Peyer's patch (tissue), 4 donors: ENCODE measurements at places on chromosomes 12 and 14. TPM values are rescaled to one million over a fixed set of nuclear protein-coding genes. Genes with fewer than 3 reads are reported as not detected.

Gene FLVCR2
- 130 TPM for total RNA-seq

Gene TMEM119
- 2.1 TPM for total RNA-seq

Gene CCDC196
- not detected for total RNA-seq

Gene CFAP251
- 0.67 TPM for total RNA-seq

Gene SDR9C7
- total RNA-seq: not detected

Gene TAOK3
- 111 TPM for total RNA-seq

Gene FGF23
- total RNA-seq: not detected

Gene PLXNC1
- 6.4 TPM for total RNA-seq

Gene RNASE2
- total RNA-seq: not detected

Gene LIN7A
- 23.1 TPM for total RNA-seq

Gene SLC7A7
- total RNA-seq: 787 TPM

GRCh38 chr12:80053051-80053790, 46.1 kb upstream of the OTOGL start:
- H3K4me3 ChIP-seq: no peak overlapping the region
- H3K27ac ChIP-seq: peak overlapping the region; percentile 55
- no peaks in the 10 kb centered on the region for H3K36me3 ChIP-seq
- H3K4me1 ChIP-seq: no peaks in the 10 kb centered on the region

- H3K4me3 ChIP-seq: no peak overlapping the region
- H3K27me3 ChIP-seq: no peaks in the 10 kb centered on the region
- no peak overlapping the region for H3K27ac ChIP-seq
- no peaks in the 10 kb centered on the region for H3K4me1 ChIP-seq
- DNase-seq: no peak
- no peaks in the 10 kb centered on the region for H3K36me3 ChIP-seq
These were observed 64.0 kb downstream of the AKAP6 start for GRCh38 chr14:32393119-32393518.

DNA sequence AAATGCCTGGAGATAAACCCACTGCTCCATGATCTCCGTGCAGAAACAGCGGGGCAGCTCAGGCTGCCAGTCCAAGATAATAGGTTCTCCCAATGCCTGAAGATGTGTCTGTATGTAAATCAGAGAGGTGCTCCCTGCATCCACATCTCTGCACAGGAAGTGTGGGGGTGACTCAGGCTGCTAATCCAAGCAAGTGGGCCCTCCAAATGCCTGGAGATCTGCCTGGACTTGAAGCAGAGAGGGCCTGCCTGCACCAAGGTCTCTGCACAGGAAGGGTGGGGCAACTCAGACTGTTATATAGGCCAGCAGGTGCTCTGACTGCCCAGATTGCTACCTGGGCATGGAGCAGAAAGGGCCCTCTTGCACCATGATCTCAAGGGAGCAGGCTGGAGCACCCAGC, 504.7 kb downstream of the LRFN5 start:
- no peaks in the 10 kb centered on the region for H3K27me3 ChIP-seq
- DNase-seq: no peak
- H3K36me3 ChIP-seq: no peaks in the 10 kb centered on the region

DNA sequence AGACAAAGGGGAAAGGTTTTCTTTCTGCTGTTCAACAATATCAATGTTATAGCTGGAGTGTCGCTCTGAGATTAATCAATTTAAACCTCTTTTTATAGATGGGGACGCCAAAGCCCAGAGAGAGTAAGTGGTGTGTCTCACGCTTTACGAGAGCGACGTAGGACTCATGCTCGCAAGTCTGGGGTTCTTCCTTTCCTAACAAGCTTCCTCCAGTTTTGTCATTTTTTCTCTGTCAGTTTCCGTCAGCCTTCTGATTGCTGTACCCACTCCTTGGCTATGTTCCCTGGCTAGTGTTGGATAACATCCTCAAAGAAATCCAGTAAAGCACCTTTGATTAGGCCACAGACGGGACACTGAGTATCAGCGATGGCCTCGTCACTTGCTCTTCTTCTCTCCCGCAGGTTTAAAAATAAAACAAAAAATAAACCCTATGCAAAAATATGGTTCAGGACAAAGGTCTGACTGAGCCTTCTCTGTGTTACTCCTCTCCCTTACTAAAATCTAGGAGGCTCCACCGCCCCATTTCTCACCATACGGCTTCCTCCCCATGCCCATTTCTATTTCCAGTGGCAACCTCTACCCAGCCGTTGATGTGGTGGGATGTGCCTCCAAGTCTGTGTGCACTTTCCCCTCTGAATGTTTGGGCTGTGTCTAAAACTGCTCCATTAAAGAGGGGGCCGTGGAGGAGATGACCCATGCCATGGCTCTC, 172.7 kb upstream of the PARP11 start:
- DNase-seq: no peak
- no peaks in the 10 kb centered on the region for H3K4me1 ChIP-seq
- H3K36me3 ChIP-seq: no peaks in the 10 kb centered on the region
- no peak overlapping the region for H3K27ac ChIP-seq
- H3K27me3 ChIP-seq: no peaks in the 10 kb centered on the region

DNA sequence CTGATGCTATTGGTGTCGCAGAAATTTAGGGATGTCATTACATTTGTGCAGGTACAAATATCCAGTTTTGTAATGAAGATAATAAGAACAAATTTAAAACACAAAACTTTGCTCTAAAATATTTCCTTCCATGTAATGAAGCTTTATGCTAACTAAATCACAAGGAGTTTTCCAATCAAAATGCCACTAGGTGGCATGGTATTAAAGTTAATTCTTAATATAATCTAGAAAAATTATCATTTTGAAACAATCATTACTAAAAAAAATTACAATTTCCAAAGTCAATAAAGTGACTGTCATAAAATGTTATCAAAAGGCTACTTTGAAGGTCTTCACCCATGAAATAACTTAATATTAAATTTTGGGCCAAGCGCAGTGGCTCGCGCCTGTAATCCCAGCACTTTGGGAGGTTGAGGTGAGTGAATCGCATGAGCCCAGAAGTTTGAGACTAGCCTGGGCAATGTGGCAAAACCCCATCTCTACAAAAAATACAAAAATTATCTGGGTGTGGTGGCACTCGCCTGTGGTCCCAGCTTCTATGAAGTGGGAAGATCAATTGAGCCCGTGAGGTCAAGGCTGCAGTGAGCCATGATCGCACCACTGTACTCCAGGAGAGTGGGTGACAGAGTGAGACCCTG, 77.4 kb downstream of the KIF21A start:
- no peak overlapping the region for H3K4me3 ChIP-seq
- no peak overlapping the region for H3K27ac ChIP-seq
- DNase-seq: no peak
- H3K27me3 ChIP-seq: no peaks in the 10 kb centered on the region
- H3K4me1 ChIP-seq: no peaks in the 10 kb centered on the region

GRCh38 chr12:48815126-48816110, 2.9 kb upstream of the CACNB3 start:
- H3K27me3 ChIP-seq: no peaks in the 10 kb centered on the region
- H3K4me1 ChIP-seq: peaks cover 5% of the 10 kb centered on the region
- H3K4me3 ChIP-seq: peak overlapping the region; percentile 85
- H3K27ac ChIP-seq: peak overlapping the region; percentile 77

DNA sequence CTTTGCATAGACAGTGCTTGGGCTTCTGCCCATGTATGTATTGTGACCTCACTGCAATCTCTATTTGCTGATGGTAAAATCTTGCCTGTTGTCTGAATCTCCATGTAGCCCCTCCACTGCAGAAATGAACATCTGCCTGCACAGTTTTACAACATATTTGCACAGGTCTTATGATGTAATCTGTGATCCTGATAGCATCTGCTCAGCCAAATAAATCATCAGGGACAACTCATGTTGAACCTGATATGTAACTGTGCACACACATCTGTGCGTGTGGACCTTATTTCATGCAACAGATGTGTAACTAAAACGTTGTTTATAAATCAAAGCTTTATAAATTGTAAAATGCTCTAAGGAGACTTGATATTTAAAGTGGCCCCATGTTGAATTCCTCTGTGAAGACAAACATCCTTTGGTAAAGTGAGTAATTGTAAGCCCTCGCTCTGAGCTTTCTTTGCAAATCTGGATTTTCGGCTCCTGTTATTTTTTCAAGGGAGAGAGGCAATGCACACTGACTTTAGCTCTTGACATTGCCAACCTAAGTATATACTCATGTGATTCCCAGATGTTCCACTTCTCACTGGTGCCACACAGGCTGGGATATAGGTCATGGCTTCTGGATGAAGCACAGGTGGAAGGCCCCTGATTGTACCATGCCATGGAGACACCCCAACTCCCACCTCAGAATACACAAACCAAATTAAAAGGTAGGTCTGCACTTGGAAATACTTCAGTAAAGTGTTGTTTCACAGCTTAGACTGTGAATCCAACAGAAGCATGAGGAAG, 371.3 kb downstream of the GRIN2B start:
- no peaks in the 10 kb centered on the region for H3K36me3 ChIP-seq
- no peak overlapping the region for H3K4me3 ChIP-seq
- no peaks in the 10 kb centered on the region for H3K4me1 ChIP-seq
- no peak for DNase-seq

GRCh38 chr12:92988622-92989130, 59.6 kb upstream of the EEA1 start:
- no peaks in the 10 kb centered on the region for H3K27me3 ChIP-seq
- no peaks in the 10 kb centered on the region for H3K36me3 ChIP-seq
- no peak overlapping the region for H3K27ac ChIP-seq
- DNase-seq: no peak
- peaks cover 7% of the 10 kb centered on the region for H3K4me1 ChIP-seq

GRCh38 chr14:31253746-31254471, 46.3 kb upstream of the HECTD1 start:
- H3K27ac ChIP-seq: no peak overlapping the region
- no peak for DNase-seq
- H3K4me1 ChIP-seq: no peaks in the 10 kb centered on the region
- H3K4me3 ChIP-seq: no peak overlapping the region
- H3K36me3 ChIP-seq: no peaks in the 10 kb centered on the region

GRCh38 chr12:25529738-25530137, 23.3 kb downstream of the LMNTD1 start:
- H3K4me1 ChIP-seq: no peaks in the 10 kb centered on the region
- no peak for DNase-seq
- no peaks in the 10 kb centered on the region for H3K27me3 ChIP-seq

DNA sequence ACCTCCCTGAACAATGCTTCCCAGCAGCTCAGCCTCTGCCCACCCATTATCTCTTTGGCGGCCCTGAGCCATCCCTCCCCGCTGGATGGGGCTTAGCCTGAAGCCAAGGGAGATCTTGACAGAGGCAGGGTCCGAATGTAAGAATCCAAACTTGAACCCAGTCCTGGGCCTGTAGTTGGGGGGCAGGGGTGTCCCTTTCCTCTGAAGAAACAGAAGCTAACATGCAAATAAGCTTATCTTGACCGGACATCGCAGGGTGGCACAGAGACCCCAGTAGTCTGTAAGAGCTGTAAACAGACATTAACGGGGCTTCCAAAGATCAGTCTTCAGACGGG, 6.0 kb downstream of the DLK1 start:
- H3K27ac ChIP-seq: no peak overlapping the region
- no peak overlapping the region for H3K4me3 ChIP-seq
- H3K27me3 ChIP-seq: no peaks in the 10 kb centered on the region
- H3K36me3 ChIP-seq: no peaks in the 10 kb centered on the region
- DNase-seq: no peak

- peak overlapping the region; percentile 51 for H3K4me3 ChIP-seq
- no peaks in the 10 kb centered on the region for H3K27me3 ChIP-seq
- no peaks in the 10 kb centered on the region for H3K4me1 ChIP-seq
These were observed 117.1 kb upstream of the PTPRB start for GRCh38 chr12:70754330-70754741.

GRCh38 chr14:35028435-35028834, 17.6 kb upstream of the FAM177A1 start:
- H3K4me1 ChIP-seq: no peaks in the 10 kb centered on the region
- no peak overlapping the region for H3K27ac ChIP-seq
- H3K27me3 ChIP-seq: no peaks in the 10 kb centered on the region
- no peak for DNase-seq
- H3K36me3 ChIP-seq: no peaks in the 10 kb centered on the region

- no peaks in the 10 kb centered on the region for H3K36me3 ChIP-seq
- no peak overlapping the region for H3K27ac ChIP-seq
- H3K27me3 ChIP-seq: no peaks in the 10 kb centered on the region
- H3K4me1 ChIP-seq: no peaks in the 10 kb centered on the region
These were observed 629.3 kb downstream of the DIO2 start for GRCh38 chr14:79581912-79582576.

DNA sequence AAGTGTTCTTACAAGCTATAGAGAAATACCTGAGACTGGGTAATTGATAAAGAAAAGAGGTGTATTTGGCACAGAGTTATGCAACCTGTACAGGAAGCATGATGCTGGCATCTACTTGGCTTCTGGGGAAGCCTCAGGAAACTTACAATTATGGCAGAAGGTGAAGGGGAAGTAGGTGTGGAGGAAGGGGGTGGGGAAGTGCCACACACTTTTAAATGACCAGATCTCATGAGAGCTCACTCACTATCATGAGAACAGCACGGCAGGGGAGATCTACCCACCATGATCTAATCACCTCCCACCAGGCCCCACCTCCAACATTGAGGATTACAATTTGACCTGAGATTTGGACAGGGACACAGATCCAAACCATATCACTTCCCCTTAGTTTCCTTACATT, 32.8 kb downstream of the TSHR start:
- H3K4me1 ChIP-seq: no peaks in the 10 kb centered on the region
- no peak for DNase-seq
- no peaks in the 10 kb centered on the region for H3K36me3 ChIP-seq
- no peak overlapping the region for H3K4me3 ChIP-seq
- H3K27me3 ChIP-seq: no peaks in the 10 kb centered on the region
- no peak overlapping the region for H3K27ac ChIP-seq

- peaks cover 27% of the 10 kb centered on the region for H3K4me1 ChIP-seq
- no peak overlapping the region for H3K4me3 ChIP-seq
- peak; percentile 54 for DNase-seq
These were observed 23.4 kb downstream of the SYNDIG1L start for GRCh38 chr14:74402401-74403251.

DNA sequence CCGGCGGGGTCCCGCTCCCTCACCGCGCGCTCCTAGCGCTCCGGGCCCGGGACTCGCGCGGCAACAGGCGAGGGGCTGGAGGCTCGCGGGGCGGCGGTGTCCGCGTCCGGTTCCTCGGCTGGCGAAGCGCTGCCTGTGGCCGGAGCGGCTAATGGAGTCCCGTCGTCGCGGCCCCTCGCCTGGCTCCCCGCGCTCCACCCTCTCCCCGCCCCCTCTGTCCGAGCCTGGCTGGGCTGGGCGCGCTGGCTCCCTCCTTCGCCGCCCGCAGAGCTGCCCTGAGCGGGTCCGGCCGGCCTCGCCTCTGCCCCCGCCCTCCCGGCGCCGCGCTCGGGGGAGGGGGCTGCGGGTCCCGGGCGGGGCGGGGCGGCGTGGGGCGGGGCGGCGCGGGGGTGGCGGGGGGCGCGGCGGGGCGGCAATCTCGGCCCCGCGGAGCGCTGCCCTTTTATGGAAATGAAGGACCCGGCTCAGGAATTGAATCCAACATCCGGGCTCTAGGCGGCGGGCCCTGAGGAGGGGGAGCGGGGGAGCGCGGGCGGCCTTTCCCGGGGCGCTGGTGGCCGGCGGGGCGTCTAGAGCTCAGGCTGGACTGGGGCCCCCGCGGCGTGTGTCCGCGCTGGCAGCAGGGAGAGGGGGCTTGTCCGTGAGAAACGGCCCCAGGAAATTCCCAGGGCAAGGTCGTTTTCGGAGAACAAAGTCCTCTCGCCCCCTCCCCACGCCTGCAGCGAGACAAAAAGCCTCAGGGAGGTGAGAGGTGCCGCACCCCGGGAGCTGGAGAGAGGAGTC, at the start of gene FERMT2:
FERMT2 (minus strand) TSS at position 153 of the 783 bp plus-strand sequence. CDS start 482 bp downstream, outside the sequence.
- H3K27me3 ChIP-seq: no peaks in the 10 kb centered on the region
- peak within 1 kb of the TSS; percentile 77 for H3K27ac ChIP-seq
- peak; percentile 74 for DNase-seq
- H3K4me3 ChIP-seq: peak within 1 kb of the TSS; percentile 63
